ENCODE measurements at places on chromosomes 5 and 9.

- peak; percentile 18 for DNase-seq
These were observed 8.8 kb upstream of the LCP2 start for GRCh38 chr5:170306381-170306831.

GRCh38 chr9:121871431-121872025, 220.1 kb downstream of the DAB2IP start:
- no peak for DNase-seq

DNA sequence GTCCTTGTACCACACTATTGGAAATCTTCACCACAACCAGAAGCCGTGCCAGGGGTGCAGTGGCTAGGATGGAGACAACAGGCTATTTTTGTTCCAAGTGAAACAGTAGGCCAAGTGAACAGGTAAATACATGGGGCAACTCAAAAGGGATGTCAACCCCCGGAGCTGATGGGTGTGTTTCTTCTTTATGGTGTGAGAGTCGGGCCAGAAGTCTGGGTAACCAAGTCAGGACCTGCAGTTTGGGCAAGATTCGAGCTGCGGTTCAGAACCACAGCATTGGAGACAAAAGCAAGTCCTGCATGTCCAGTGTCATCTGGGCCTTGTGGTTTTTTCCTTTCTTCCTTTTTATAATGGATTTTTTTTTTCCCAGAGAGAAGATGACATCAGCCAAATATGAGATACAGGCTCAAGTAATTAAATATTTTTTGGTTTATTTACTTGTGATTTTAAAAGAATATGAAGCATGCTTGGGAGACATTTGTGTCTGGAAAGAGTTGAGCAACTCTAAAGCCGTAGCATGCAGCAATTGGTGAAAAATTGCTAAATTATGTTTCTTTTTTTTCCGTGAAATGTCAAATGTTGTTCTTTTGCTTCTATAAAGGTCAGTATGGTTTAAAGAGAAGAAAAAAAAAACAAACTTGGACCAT, 261.6 kb downstream of the ARRDC3 start:
- DNase-seq = no peak

DNA sequence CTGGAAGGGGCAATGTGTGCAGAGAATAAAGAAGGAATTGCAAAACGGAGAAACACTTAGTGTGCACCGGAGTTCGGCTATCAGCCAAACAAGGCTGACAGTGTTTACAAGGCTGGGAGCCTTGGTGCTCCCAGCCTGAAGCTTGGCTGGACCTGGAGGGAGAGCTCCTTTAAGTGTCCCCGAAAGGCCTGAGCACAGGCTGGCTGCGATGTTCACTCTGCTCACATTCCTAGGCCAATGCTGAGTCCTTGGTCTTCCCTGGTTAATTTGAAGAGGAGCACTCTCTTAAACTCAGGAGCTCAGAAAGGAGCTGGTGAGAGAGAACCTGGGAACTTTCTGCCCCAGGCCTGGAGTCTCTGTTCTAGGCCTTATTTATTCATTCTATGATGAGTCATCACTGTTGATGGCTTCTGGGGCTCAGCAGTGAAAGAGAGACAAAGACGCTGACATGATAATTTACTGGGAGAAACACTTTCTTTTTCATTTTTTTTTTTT, 88.6 kb upstream of the MYO10 start:
- no peak for DNase-seq

DNA sequence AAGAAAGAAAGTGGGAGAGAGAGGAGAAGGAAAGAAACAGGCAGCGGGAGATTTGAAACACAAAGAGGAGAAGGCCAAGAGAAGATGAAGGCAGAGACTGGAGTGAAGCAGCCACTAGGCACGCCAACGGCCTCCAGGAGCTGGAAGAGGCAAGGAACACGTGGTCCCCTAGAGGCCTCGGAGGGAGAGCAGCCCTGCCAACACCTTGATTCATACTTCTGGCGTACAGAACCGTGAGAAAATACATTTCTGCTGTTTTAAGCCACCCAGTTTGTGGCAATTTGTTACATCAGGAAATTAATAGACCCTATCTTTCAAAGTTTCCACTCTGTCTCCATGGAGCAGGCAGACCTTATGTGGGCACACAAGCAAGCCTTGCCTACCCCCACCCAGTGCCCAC, 133.4 kb downstream of the ACTL7B start:
- no peak for DNase-seq

DNA sequence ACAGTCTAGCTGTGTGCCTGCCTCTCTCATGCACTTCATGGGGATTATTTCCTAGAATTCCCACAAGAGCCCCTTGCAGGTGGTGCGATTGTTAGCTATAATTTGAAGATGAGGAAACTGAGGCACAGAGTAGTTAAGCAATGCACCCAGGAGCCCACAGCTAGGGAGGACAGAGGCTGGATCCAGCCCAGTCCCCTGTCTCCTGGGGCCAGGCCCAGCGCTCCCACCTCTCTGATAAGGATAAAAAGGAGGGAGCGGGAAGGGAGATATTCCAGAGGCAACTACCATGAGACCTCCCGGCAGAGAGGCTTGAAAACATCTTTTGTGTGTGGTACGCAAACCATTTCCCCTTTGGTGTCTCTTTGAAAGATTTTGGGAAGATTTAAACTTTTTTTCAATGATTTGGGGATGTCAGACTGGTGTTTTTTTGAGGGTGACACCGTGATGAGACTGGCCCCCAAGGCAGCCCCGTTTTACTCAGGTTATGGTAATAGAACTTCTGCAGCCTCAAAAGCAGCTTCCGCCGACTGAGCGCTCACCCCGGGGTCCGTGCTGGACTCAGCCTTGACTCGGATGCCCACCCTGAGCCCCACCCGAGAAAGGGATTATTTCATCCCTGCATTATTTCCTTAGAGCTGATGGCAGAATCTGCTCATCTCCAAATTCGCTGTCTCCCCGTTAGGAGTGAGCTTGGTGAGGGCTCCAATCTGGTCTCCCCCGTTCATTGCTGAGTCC, 144.7 kb upstream of the IER5L start:
- no peak for DNase-seq

DNA sequence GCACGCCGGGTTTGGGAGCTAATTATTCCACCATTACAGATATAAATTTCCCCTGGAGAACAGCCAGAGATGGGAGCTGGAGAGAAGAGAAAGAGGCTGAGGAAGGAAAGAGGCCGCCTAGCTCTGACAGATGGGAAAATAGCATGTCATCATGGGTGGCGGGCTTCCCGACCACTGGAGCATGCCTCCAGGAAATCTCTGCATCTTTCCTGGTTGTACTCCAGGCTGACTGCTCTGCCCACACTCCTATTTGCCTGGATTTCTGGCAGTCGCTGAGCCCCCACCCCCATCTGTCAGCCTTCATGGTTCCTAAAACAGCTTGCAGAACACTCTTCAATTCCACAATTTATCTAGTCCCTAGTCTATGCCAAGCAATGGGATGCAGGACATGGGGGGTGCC, 14.3 kb upstream of the GABRP start:
- no peak for DNase-seq

GRCh38 chr9:28801144-28801799, 1228.0 kb upstream of the C9orf72 start:
- DNase-seq = no peak

- no peak for DNase-seq
These were observed 119.8 kb downstream of the AUH start for GRCh38 chr9:91241909-91242308.

GRCh38 chr5:59137846-59138245, 555.0 kb downstream of the RAB3C start:
- no peak for DNase-seq

- no peak for DNase-seq
These were observed 356.4 kb upstream of the GRAMD2B start for GRCh38 chr5:126066836-126067235.

DNA sequence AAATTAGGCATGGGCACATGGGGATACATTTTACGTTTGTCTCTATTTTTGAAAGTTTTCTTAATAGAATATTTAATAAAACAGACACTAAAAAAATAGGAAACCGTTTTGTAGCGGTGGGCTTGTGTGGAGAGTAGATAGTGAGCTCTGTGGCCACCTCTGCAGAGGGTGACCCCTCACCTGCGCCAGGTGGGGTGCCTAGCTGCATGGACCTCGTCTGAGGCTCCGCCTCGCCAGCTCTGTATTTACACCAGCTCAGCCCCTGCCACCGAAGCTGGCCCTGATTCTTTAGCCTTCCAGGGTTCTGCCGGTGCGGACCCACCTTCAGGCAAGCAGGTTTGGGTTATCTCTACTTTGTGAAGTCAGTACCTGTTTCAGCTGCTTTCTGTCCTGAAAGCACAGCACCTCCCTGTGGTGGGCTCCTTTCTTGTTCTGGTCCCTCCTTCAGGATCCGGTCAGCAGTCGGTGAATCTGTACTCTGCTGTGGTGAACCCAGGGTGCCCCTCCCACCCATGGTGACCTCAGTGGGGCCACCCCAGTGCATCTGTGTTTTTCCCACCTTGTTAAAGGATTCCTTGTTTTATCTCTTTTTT, 105.2 kb upstream of the CACNA1B start:
- DNase-seq = no peak

DNA sequence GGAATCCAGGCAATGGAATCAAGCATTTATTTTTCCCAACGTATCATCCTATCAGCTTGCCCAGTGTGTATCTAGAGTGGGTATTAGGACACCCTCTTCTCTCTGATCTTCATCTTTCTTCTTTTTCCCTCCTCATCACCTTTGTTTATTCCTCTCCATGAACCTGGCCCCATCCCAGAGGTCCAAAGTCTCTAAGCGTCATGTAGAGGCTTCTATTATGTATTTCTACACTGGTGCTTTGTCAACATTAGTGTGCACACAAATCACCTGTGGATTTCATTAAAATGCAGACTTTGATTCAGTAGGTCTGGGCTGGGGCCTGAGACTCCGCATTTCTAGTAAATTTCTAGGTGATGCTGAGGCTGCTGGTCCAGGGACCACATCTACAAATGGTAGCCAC, 19.8 kb upstream of the PIP5K1B start:
- no peak for DNase-seq

- no peak for DNase-seq
These were observed 12.9 kb downstream of the TCF7 start for GRCh38 chr5:134127376-134127861.

DNA sequence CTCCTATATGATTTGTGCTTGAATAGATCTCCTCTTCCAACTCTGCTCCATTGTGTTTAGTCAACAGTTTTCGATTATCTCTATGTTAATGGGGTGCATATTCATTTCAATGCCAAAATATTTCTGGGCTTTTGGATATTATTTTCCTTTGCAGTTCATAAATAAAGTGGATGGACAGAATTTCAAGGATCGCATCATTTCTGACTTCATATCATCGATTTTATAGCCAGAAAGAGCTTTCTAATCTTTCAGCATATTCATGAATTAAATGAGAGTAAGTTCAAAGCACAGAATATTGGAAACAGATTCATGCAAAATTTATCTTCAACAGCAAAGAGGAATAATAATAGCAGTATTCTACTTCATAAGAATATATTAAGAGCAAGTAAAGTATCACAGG, 60.0 kb upstream of the MINAR2 start:
- no peak for DNase-seq

DNA sequence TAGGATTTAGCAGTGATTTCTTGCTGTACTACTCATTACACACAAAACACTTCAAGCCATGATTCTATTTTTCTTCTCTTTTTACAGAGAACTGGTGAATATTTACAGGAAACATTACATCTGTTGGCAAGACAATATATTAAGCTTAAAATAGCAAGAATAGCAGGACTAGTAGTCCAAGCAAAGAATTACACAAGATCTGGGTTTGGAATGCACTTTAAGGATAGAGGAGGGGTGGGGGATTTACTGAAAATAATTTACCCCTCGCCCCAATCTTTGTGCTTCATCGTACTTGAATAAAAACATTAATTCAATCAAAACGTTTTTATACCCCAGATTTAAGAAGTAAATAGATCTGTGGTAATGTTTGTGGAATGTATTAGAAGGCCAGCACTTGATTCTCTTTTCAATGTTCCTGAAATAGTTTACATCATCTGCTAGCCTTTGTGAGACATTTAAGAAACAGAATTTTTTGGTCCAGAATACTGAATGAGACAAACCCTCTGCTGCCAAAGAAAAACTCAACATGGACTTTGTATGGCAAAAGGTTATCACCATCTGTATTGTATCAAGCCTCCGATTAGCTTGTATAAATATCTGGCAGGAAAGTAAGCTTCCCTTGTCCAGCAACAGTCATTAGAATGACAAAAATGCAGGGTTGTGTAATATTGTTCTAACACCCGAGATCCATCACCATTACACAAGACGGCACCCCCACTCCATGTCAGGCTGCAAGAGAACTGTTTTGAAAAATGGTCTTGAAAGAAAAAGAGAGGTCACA, 23.8 kb downstream of the SVEP1 start:
- peak; percentile 65 for DNase-seq

GRCh38 chr5:168317096-168317520, 25.7 kb downstream of the WWC1 start:
- DNase-seq = no peak

- DNase-seq = no peak
These were observed 114.3 kb downstream of the DEPDC1B start for GRCh38 chr5:60585618-60586017.

DNA sequence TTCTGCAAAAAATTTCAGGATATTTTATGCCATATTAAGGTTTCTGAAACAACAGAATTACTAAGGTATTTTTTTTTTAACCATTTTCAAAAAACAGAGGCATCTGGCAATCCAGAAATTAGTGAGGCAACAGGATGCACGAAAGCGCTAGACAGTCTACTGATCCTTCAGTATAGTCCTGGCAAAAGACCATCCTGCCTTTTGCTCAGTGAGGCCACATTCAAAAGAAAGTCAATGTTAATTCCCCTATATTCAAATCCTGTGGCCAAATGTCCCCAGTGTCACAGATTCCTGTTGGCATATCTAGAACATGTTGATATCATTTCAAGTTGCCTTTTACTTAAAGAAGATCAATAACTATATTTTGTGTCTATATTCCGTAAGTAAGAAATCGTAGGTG, 13.1 kb upstream of the NFIB start:
- DNase-seq = no peak
